ENCODE measurements at places on chromosomes 12 and 14.

- DNase-seq = peak; percentile 31
- H3K4me1 ChIP-seq = no peaks in the 10 kb centered on the region
- no peaks in the 10 kb centered on the region for H3K27me3 ChIP-seq
Observed at GRCh38 chr12:22670762-22671161, 45.8 kb downstream of the ETNK1 start.

DNA sequence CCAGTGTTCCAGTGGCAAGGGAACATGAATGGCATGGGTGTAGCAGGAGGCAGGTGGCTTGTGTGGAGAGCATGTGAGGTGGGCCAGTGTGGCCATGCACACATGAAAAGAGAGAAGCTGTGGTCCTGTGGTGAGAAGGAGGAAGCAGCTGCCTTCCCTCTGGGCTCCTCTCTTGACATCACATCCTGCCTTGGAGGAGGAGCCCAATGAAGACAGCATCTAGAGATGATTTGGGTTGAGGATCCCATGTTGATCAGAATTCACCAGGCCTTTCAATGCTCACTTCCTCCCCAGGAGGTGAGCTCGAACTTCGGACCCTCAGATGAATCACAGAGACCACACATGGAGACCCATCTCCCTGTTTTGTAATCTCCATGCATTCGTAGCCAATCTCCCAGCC lies 82.6 kb downstream of the LRRC74A start:
- H3K27me3 ChIP-seq = no peaks in the 10 kb centered on the region
- no peaks in the 10 kb centered on the region for H3K36me3 ChIP-seq
- H3K27ac ChIP-seq = no peak overlapping the region
- no peak overlapping the region for H3K4me3 ChIP-seq
- DNase-seq = no peak

GRCh38 chr12:32906399-32907165 lies 10.0 kb upstream of the PKP2 start:
- H3K27ac ChIP-seq = peak overlapping the region; percentile 62
- no peaks in the 10 kb centered on the region for H3K36me3 ChIP-seq
- no peaks in the 10 kb centered on the region for H3K27me3 ChIP-seq
- H3K4me1 ChIP-seq = peaks cover 21% of the 10 kb centered on the region

DNA sequence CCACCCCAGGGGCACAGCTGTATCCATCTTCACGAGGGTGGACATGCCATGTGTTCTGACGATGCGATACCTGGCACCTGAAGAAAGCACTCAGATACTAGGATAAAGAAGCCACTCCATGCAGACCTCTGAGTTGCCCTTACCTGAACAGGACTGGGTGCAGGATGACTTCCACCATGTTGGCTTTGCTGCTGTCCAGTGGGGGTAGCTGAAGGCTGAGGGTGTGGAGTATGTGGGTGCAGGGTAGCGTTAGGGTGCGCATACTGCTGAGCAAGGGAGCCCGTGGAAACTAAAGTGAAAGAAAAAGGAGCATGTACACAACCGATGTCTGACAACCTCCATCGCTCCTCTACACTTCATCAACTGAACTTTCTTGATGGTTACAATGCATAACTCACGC lies 51.3 kb downstream of the SH2B3 start:
- H3K27ac ChIP-seq = no peak overlapping the region
- H3K36me3 ChIP-seq = peaks cover 43% of the 10 kb centered on the region
- H3K4me1 ChIP-seq = no peaks in the 10 kb centered on the region
- no peak for DNase-seq
- no peak overlapping the region for H3K4me3 ChIP-seq
- H3K27me3 ChIP-seq = no peaks in the 10 kb centered on the region

DNA sequence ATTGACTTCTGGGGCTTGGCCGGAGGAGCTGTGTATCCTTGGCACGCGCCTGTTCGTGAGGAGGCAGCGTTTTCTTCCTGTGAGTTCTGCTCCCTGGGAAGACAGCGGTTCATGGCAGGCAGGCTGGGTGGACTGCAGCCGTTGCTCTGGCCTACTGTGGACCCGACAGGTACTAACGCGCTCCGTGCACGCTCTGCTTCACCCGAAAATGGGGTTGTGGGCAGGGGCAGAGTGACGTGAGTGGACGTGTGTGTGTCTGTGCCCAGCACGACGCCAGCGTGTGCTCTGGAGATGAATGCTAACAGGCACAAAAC lies 179.1 kb downstream of the KIF26A start:
- H3K36me3 ChIP-seq = no peaks in the 10 kb centered on the region
- H3K27ac ChIP-seq = no peak overlapping the region
- no peaks in the 10 kb centered on the region for H3K27me3 ChIP-seq
- no peak for DNase-seq
- H3K4me1 ChIP-seq = no peaks in the 10 kb centered on the region

DNA sequence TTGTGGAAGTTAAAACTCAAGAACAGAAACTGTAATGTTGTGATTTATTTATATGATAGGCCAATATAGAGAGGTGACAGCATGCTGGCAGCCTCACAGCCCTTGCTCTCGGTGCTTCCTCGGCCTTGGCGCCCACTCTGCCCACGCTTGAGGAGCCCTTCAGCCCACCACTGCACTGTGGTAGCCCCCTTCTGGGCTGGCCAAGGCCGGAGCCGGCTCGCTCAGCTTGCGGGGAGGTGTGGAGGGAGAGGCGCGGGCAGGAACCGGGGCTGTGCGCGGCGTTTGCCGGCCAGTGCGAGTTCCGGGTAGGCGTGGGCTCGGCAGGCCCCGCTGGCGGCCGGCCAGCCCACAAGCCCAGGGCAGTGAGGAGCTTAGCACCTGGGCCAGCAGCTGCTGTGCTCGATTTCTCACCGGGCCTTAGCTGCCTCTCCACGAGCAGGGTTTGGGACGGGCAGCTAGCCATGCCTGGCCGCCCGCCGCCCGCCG lies 65.8 kb upstream of the SLC8A3 start:
- no peaks in the 10 kb centered on the region for H3K36me3 ChIP-seq
- no peaks in the 10 kb centered on the region for H3K4me1 ChIP-seq
- peak; percentile 80 for DNase-seq
- H3K27ac ChIP-seq = no peak overlapping the region

- peak; percentile 88 for DNase-seq
- no peaks in the 10 kb centered on the region for H3K36me3 ChIP-seq
- H3K27ac ChIP-seq = no peak overlapping the region
- no peaks in the 10 kb centered on the region for H3K27me3 ChIP-seq
Observed at GRCh38 chr14:26281280-26281998, 316.4 kb downstream of the NOVA1 start.

DNA sequence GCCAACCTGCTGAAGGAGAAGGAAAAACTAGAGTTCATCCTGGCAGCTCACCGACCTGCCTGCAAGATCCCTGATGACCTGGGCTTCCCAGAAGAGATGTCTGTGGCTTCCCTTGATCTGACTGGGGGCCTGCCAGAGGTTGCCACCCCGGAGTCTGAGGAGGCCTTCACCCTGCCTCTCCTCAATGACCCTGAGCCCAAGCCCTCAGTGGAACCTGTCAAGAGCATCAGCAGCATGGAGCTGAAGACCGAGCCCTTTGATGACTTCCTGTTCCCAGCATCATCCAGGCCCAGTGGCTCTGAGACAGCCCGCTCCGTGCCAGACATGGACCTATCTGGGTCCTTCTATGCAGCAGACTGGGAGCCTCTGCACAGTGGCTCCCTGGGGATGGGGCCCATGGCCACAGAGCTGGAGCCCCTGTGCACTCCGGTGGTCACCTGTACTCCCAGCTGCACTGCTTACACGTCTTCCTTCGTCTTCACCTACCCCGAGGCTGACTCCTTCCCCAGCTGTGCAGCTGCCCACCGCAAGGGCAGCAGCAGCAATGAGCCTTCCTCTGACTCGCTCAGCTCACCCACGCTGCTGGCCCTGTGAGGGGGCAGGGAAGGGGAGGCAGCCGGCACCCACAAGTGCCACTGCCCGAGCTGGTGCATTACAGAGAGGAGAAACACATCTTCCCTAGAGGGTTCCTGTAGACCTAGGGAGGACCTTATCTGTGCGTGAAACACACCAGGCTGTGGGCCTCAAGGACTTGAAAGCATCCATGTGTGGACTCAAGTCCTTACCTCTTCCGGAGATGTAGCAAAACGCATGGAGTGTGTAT lies 2.4 kb downstream of the FOS start:
- H3K4me1 ChIP-seq = peaks cover 6% of the 10 kb centered on the region
- no peak for DNase-seq
- H3K27ac ChIP-seq = no peak overlapping the region
- no peak overlapping the region for H3K4me3 ChIP-seq
- H3K27me3 ChIP-seq = no peaks in the 10 kb centered on the region

- no peak overlapping the region for H3K27ac ChIP-seq
- peaks cover 11% of the 10 kb centered on the region for H3K27me3 ChIP-seq
- DNase-seq = no peak
Observed at GRCh38 chr14:88039197-88039596, 34.3 kb downstream of the GPR65 start.

- H3K27ac ChIP-seq = no peak overlapping the region
- peaks cover 14% of the 10 kb centered on the region for H3K4me1 ChIP-seq
- DNase-seq = no peak
Observed at GRCh38 chr14:30354439-30354838, 204.5 kb upstream of the G2E3 start.

DNA sequence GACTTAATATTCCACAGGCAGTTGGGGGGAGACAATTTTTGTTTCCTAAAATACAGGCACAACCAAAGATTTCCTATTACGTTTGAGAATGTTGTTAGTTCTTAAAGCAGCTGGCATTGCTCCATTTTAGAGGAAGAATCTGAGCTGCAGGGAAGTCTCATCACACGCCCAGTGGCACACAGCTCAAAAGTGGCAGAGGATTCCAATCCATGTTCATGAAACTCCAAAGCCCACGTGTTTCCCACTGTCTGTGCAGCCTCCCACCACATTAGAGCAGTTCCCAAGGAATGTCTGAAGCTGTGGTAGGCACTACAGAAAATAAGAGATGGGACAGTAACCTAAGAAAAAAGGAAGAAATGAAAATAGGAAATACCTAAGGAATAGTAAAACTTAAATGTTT lies 6.1 kb upstream of the IL26 start:
- no peaks in the 10 kb centered on the region for H3K36me3 ChIP-seq
- H3K27ac ChIP-seq = no peak overlapping the region
- H3K4me1 ChIP-seq = peaks cover 3% of the 10 kb centered on the region
- no peak overlapping the region for H3K4me3 ChIP-seq
- no peaks in the 10 kb centered on the region for H3K27me3 ChIP-seq

DNA sequence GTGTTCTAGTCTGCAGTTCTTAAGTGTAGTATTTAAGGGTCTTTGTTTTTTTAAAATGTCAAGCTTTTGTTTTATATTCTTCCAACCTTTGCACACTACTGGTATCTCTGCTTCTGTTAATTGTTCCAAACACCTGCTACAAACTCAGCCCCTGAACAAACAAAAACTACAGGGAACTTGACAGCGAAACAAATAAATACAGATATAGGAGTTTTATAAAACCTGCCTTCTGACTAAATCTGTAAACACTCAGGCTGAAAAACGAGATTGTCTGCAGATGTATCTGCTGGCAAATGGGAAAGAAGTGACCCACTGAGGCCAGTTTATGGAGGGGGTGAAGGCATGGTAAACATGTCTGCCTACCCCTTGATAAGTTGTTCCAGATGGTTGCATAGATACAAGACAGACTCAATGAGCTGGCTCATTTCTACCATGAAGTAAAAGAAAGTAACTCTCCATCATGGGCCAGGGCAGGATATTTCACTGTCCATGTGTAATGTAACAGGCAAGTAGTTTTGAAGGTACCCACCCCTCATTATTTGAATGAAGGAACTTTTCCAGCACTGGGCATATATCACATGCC lies 75.6 kb downstream of the LMO3 start:
- H3K36me3 ChIP-seq = no peaks in the 10 kb centered on the region
- no peaks in the 10 kb centered on the region for H3K4me1 ChIP-seq
- no peak for DNase-seq
- H3K27ac ChIP-seq = no peak overlapping the region

- no peak for DNase-seq
- no peaks in the 10 kb centered on the region for H3K36me3 ChIP-seq
- H3K4me3 ChIP-seq = no peak overlapping the region
- peaks cover 13% of the 10 kb centered on the region for H3K4me1 ChIP-seq
Observed at GRCh38 chr12:120397824-120398540, 29.0 kb upstream of the MSI1 start.

DNA sequence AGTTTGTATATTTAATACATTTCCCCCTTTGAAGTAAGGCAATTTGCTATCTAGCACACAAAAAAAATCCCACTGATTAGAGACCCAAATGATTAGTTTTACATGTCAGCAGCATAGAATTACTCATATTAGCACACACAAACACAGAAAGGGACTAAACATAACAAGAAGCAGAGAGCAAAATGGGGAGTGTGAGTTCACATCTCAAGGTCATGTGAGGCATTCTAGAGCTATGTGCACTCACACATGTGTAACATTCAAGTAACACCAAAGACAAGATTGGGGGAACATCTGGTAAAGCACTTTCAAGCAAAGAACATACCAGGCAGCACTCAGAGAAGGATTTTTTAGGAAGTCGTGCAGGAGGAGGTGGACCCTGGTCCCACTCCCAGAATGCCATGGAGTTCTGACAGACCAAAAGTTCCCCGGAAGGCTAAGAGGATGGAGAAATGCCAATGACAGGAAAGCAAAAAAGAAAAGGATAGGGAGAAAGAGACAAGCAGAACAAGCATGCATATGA lies 105.8 kb upstream of the SINHCAF start:
- no peaks in the 10 kb centered on the region for H3K4me1 ChIP-seq
- no peak overlapping the region for H3K4me3 ChIP-seq
- H3K27ac ChIP-seq = peak overlapping the region; percentile 60
- H3K27me3 ChIP-seq = no peaks in the 10 kb centered on the region

DNA sequence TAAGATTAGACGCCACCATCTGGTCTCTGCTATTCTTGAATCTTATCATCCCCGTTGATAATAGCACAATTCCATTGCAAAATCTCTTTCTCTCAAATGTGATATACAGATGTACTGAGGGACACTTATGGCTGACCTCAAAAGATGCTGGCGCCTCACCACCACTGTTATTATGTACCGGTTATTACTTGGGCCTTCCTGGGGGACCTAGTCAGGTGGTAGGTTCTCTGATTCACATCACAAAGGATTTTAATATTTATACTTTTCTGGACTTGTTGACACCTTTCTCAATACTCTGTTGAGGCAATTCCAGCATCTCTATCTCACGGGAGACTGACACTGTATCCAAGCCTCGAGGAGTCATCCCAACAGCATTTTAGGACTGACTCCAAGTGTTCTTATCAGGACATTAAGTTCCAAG lies 21.3 kb upstream of the FAM234B start:
- no peak overlapping the region for H3K27ac ChIP-seq
- H3K4me1 ChIP-seq = no peaks in the 10 kb centered on the region
- no peak overlapping the region for H3K4me3 ChIP-seq
- peak; percentile 71 for DNase-seq

DNA sequence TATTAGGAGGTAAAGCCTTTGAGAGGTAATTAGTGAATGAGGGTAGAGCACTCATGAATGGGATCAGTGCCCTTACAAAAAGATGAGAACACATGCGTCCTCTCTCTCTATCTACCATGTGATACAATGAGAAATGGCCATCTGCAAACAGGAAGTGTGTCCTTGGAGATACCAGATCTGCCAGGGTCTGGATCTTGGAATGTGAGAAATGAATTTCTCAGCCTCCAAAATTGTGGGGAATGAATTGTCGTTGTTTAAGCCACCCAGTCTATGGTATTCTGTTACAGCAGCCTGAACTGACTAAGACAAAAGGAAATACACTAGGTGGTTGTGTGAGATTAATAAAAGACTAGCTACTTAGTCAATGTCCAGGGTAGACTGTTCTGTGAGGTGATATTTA lies 366.6 kb downstream of the NELL2 start:
- no peak for DNase-seq
- no peak overlapping the region for H3K4me3 ChIP-seq
- no peaks in the 10 kb centered on the region for H3K36me3 ChIP-seq
- H3K27ac ChIP-seq = no peak overlapping the region
- H3K27me3 ChIP-seq = no peaks in the 10 kb centered on the region

All from cardiac muscle cell (in vitro differentiated cells and primary cell).